ENCODE measurements at places on chromosomes 5 and 9.

- peak; percentile 32 for DNase-seq
Observed at GRCh38 chr5:133423618-133424282, 188.6 kb downstream of the FSTL4 start.

DNA sequence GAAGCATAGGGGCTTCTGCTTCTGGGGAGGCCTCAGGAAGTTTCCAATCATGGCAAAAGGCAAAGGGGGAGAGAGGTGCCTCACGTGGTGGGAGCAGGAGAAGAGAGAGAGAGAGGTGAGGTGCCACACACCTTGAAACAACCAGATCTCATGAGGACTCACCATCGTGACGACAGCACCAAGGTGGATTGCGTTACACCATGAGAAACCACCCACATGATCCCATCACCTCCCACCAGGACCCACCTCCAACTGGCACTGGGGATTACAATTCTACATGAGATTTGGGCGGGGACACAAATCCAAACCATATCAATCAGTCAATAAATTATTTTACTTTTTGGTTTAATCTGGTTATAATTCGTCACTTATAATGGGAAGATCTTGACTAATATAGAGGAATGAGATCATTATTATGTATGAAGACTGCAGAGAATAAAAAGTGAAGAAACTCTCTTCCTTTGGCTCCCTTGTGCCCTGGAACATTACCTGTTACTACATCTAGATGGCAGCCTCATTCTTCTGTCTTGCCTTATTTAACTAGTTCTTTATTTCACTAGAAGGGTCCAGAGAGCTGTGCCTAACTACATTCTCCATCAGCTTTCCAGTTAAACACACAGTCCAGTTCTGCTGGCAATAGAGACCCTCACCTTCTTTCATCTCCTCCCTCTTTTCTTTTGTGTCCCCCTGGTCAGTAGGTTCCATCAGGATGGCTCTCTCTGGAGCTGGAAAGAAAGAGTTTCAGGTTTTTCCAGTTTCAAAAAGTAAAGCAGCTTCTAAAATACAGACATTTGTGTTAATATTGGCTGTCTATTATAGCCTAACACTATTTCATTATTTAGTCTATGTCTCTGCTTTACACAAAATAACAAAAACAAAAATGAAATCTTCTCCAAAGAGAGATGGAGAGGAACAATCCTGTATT is 21.7 kb upstream of the SPINK7 start:
- no peak for DNase-seq

DNA sequence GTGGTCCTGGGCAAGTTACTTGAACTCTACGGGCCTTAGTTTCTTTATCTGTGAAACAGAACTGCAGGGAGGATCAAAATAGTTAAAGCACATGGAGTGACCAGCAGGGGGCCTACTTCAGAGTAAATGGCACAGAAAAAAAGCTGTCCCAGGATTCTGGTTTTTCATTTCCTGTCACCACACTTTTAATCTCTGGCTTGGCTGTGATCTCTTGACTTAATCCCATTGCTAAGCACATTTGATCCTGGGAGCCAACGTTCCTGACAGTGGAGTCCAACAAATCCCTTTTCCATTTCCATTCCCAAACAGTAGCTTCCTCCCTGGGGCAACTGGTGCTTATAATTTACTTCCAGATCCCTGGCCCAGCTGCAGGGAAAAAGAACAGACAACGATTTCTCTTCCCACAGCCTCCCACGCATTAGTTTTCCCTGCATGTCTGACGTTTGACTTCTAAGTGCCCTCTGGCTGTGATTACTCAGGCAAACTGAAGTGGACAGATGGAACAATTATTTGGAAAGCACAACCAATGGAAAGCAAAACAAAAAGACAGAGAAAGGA is 136.5 kb upstream of the STK32A start:
- no peak for DNase-seq

GRCh38 chr5:123441408-123441807 is 18.2 kb upstream of the CEP120 start:
- DNase-seq, result no peak

GRCh38 chr5:13735691-13736090 is 208.8 kb downstream of the DNAH5 start:
- no peak for DNase-seq

DNA sequence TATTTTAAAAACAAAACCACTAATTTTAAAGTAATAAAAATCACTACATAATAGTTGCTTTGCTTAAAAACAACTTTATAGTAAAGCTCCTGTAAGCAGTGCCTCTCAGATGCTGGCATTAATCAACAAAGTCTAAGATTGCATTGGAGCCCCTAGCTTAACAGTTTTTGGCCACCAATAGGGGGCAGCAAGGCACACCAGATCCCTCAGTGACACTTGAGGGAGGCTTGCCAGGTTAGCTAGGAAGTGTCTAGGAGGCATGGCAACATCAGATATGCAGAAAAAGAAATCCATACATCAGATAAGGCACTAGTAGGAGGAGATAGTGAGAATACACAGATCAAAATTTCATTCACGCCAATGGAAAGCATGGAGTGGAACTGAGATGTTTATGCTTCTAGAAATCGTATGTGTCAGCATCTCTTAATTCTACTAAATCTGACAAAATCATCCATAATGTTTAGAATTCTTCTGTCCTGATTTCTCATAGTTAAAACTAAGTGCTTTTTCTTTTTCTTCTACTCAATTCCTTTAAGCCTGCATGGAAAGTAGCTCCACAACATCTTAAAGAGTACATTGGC is 73.6 kb upstream of the PAM start:
- DNase-seq, result peak; percentile 51

- no peak for DNase-seq
Observed at GRCh38 chr5:93930098-93930497, 188.7 kb upstream of the POU5F2 start.

GRCh38 chr9:82531795-82532194 is 531.1 kb downstream of the RASEF start:
- DNase-seq, result no peak
